Activated CD4-positive, alpha-beta memory T cell treated with anti-CD3 and anti-CD28 coated beads for 36 hours (primary cell): ENCODE measurements at places on chromosomes 7 and 10. TPM values are rescaled to one million over a fixed set of nuclear protein-coding genes. Genes with fewer than 3 reads are reported as not detected.
A peak's percentile ranks its signal among the peaks of the same experiment; 100 is the strongest.

ACBD7 gene
- 1.7 TPM for total RNA-seq

SFRP4 gene
- not detected for total RNA-seq

CHN2 gene
- 0.69 TPM for total RNA-seq

IKZF1 gene
- 207 TPM for total RNA-seq

SPDYE2 gene
- not detected for total RNA-seq

NKX2-3 gene
- total RNA-seq, result not detected

ZNF239 gene
- total RNA-seq, result 1.7 TPM

EN2 gene
- total RNA-seq, result not detected

CDK1 gene
- 153 TPM for total RNA-seq

PDE6C gene
- total RNA-seq, result not detected

- H3K4me1 ChIP-seq, result no peaks in the 10 kb centered on the region
- H3K4me3 ChIP-seq, result no peak overlapping the region
- no peaks in the 10 kb centered on the region for H3K36me3 ChIP-seq
- H3K27me3 ChIP-seq, result no peaks in the 10 kb centered on the region
- no peak overlapping the region for H3K27ac ChIP-seq
- DNase-seq, result no peak
Observed at GRCh38 chr7:80818181-80818580, 100.7 kb downstream of the SEMA3C start.

GRCh38 chr10:44051091-44051490, 333.8 kb downstream of the CXCL12 start:
- peaks cover 11% of the 10 kb centered on the region for H3K27me3 ChIP-seq
- no peaks in the 10 kb centered on the region for H3K4me1 ChIP-seq
- DNase-seq, result no peak
- H3K4me3 ChIP-seq, result no peak overlapping the region
- no peaks in the 10 kb centered on the region for H3K36me3 ChIP-seq

GRCh38 chr10:73169320-73169719, 1.4 kb downstream of the FAM149B1 start:
- DNase-seq, result no peak
- H3K4me3 ChIP-seq, result peak overlapping the region; percentile 45
- no peak overlapping the region for H3K27ac ChIP-seq
- H3K4me1 ChIP-seq, result peaks cover 27% of the 10 kb centered on the region

DNA sequence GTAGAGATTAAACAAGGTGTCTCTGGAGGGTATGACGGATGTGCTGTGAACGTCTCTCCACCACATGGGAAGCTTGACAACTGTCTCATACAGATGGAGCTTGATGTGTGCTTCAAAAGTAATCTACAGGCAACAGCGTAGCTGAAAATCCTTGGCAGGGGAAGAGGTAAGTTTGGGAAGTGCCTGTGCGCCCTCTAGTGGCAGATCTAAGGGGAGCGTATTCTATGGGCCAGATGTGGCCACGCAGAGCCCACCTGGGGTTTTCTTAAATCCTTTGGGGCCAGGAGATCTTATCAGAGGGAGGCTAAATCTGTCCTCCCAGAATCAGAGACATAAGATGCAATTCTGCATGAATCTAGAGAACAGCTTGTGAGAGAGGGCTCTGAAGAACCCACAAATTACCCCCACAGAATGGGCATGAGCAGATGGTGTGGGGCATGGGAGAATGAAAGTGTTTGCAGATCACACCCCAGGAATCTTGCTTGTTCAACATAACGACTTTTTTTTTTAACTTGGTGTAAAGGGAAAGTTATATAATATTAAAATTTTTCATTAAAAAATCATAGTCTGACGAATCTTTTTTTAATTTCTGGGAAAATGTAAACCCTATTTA, 91.2 kb upstream of the MPP7 start:
- H3K27me3 ChIP-seq, result no peaks in the 10 kb centered on the region
- H3K27ac ChIP-seq, result no peak overlapping the region
- H3K36me3 ChIP-seq, result no peaks in the 10 kb centered on the region
- H3K4me1 ChIP-seq, result peaks cover 3% of the 10 kb centered on the region
- no peak overlapping the region for H3K4me3 ChIP-seq
- DNase-seq, result peak; percentile 76

GRCh38 chr7:1693991-1694524, 24.0 kb downstream of the ELFN1 start:
- H3K36me3 ChIP-seq, result no peaks in the 10 kb centered on the region
- H3K27me3 ChIP-seq, result peaks cover 9% of the 10 kb centered on the region
- no peak for DNase-seq
- H3K4me3 ChIP-seq, result no peak overlapping the region
- no peak overlapping the region for H3K27ac ChIP-seq

GRCh38 chr7:42274053-42274452, 37.0 kb upstream of the GLI3 start:
- no peaks in the 10 kb centered on the region for H3K27me3 ChIP-seq
- H3K36me3 ChIP-seq, result no peaks in the 10 kb centered on the region
- no peak overlapping the region for H3K4me3 ChIP-seq
- no peak overlapping the region for H3K27ac ChIP-seq
- no peaks in the 10 kb centered on the region for H3K4me1 ChIP-seq

DNA sequence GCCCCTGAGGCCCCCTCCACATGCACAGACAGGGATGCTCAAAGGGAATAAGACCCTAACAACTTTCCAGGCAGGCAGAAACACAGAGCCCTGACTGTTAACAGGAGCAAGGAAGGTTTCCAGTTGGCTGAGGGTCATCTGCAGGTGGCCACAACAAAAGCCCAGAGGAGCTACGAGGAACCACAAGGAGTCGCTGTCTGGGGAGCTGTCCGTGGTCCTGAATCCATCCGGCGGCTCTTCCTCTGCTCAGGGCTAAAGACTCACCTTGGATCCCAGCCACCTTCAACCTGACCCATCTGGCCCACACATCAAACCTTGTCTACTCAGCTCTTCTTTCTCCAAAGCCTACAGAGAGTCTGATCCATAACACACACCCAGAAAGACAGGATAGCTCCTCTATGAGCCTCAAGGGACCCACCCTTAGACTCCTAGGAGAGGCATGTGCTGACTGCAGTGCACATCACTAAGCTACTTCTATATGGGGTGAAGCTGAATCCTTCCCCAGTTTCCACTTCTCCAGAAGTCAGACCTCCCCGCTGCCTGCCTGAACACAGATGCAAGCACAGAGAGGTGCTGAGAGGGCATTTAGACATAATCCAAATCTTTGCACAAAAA, 104.0 kb downstream of the SLIT1 start:
- no peaks in the 10 kb centered on the region for H3K4me1 ChIP-seq
- peaks cover 21% of the 10 kb centered on the region for H3K27me3 ChIP-seq
- H3K36me3 ChIP-seq, result no peaks in the 10 kb centered on the region
- no peak overlapping the region for H3K27ac ChIP-seq
- DNase-seq, result peak; percentile 72
- no peak overlapping the region for H3K4me3 ChIP-seq

GRCh38 chr10:30959836-30960210, 71.8 kb downstream of the ZNF438 start:
- no peaks in the 10 kb centered on the region for H3K27me3 ChIP-seq
- H3K4me1 ChIP-seq, result peaks cover 9% of the 10 kb centered on the region
- no peak overlapping the region for H3K27ac ChIP-seq
- no peaks in the 10 kb centered on the region for H3K36me3 ChIP-seq
- H3K4me3 ChIP-seq, result no peak overlapping the region

DNA sequence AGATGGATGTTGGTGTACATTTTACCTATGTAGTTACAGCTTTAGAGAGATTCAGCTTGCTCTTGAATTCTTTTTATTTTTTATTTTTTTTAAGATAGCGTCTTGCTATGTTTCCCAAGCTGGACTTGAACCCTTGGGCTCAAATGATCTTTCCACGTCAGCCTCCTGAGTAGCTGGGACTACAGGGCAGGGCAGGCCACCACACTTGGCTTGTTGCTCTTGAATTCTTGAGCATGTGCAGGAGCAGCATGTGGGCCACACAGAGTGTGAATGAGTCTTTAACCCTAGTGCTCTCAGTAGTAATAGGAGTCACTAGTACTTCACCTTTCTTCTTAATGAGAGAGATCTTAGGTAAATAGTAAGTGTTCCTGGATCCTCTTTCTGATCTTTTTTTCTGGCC, 26.7 kb upstream of the CYCS start:
- H3K27ac ChIP-seq, result no peak overlapping the region
- no peak overlapping the region for H3K4me3 ChIP-seq
- no peak for DNase-seq
- H3K4me1 ChIP-seq, result peaks cover 15% of the 10 kb centered on the region
- peaks cover 12% of the 10 kb centered on the region for H3K36me3 ChIP-seq
- no peaks in the 10 kb centered on the region for H3K27me3 ChIP-seq

GRCh38 chr10:72259491-72260238, 14.1 kb upstream of the DDIT4 start:
- peak overlapping the region; percentile 84 for H3K4me3 ChIP-seq
- DNase-seq, result peak; percentile 43
- peaks cover 2% of the 10 kb centered on the region for H3K27me3 ChIP-seq
- H3K4me1 ChIP-seq, result peaks cover 67% of the 10 kb centered on the region
- no peaks in the 10 kb centered on the region for H3K36me3 ChIP-seq

DNA sequence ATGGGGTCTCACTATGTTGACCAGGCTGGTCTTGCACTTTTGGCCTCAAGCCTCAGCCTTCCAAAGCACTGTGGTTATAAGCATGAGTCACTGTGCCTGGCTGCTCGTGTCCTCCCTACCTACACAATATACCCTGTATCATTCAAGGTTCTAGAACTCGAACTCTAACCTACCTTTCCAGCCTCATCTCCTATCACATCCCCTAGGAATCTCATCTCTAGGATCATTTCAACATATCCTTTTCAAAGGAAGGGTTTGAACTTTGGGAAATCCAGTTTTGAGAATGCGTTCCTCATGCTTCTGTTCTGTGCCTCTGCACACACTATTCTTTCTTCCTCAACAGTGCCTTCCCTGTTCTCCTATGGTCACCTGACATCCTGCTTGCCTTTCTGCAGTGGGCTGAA, 87.8 kb upstream of the RHEB start:
- no peaks in the 10 kb centered on the region for H3K27me3 ChIP-seq
- H3K4me3 ChIP-seq, result no peak overlapping the region
- no peak for DNase-seq
- no peak overlapping the region for H3K27ac ChIP-seq

- no peaks in the 10 kb centered on the region for H3K27me3 ChIP-seq
- no peak overlapping the region for H3K27ac ChIP-seq
- no peak for DNase-seq
- peaks cover 18% of the 10 kb centered on the region for H3K36me3 ChIP-seq
- H3K4me1 ChIP-seq, result no peaks in the 10 kb centered on the region
Observed at GRCh38 chr10:74335501-74335900, 184.5 kb downstream of the ADK start.

GRCh38 chr7:146647445-146647844, 530.8 kb downstream of the CNTNAP2 start:
- H3K36me3 ChIP-seq, result no peaks in the 10 kb centered on the region
- no peak overlapping the region for H3K4me3 ChIP-seq
- no peaks in the 10 kb centered on the region for H3K27me3 ChIP-seq
- no peak for DNase-seq
- H3K27ac ChIP-seq, result no peak overlapping the region

DNA sequence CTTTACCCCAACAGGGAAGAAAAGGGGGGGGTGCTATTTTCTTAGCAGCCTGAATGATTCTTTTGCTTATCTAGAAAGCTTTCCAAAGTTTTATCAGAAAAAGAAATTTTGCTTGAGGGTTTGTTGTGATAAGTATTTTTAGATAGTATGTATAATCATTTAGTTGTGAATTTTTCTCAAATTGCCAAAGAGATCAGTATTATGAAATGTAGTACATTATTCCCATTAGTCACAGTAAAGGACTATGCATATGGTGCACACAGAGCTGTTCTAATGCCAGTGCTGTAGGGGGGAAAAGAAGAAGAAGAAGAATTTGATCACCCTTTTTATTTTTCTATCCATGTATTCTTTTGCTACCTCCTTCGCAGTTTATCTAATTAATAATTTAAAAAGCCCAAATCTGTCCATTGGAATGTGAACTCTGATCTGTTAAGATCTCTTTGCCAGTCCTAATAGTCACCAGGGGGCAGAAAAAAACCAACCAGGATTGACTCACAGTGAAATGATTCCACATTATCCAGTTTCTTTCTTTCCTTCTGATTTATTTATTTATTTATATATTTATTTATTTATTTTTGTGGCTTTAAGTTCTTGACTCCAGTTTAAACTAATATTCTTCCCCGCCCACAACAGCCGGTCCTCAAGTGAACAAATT, 4.7 kb downstream of the RBM20 start:
- H3K27ac ChIP-seq, result no peak overlapping the region
- peaks cover 37% of the 10 kb centered on the region for H3K27me3 ChIP-seq
- no peak for DNase-seq
- no peak overlapping the region for H3K4me3 ChIP-seq
- no peaks in the 10 kb centered on the region for H3K36me3 ChIP-seq
- H3K4me1 ChIP-seq, result peaks cover 8% of the 10 kb centered on the region

DNA sequence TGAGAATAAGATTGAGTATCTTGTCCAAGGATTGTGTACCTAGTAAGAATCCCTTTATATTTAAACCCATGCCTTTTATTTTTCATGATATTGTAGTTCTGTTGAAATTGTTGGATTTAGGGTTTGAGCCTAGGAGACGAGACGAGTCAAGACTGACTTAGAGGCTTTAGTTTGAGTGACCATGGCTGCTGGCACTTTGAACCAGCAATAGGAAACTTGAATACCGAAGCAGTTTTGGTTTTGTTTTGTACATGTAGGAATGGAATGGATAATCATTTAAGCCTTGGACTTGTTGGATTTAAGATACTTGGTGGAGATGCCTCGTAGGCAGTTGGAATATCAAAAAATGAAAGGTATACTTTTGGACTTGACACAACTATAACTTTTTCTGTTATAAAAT, 229.0 kb downstream of the BICC1 start:
- no peaks in the 10 kb centered on the region for H3K4me1 ChIP-seq
- H3K36me3 ChIP-seq, result no peaks in the 10 kb centered on the region
- no peak overlapping the region for H3K27ac ChIP-seq
- no peak for DNase-seq
- no peaks in the 10 kb centered on the region for H3K27me3 ChIP-seq

DNA sequence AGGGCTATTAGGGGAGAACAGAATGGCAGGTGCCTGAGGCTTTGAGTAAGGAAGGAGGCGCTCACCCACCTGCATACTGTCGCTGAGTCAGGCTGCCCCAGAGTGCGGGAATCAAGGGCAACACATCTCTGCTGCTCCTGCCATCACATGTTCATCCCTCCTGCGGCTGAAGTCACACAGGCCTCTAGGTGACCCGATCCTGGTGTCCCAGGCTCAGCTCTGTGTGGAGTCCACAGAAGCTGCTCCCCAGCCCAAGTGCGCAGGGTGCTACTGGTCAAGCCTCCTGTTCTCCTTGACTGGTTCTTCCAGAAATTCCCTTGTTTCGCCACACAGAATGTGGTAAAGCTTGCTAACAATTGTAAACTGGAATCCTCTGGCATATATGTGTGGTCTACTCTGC, 96.9 kb upstream of the IL6 start:
- DNase-seq, result no peak
- H3K27ac ChIP-seq, result no peak overlapping the region
- no peak overlapping the region for H3K4me3 ChIP-seq

GRCh38 chr7:69822386-69822785, 224.1 kb downstream of the AUTS2 start:
- no peaks in the 10 kb centered on the region for H3K36me3 ChIP-seq
- no peak for DNase-seq
- H3K27me3 ChIP-seq, result no peaks in the 10 kb centered on the region
- H3K4me1 ChIP-seq, result peaks cover 5% of the 10 kb centered on the region
- no peak overlapping the region for H3K27ac ChIP-seq
